Peyer's patch (tissue), 4 donors: ENCODE measurements at places on chromosomes 5 and 9. TPM values are rescaled to one million over a fixed set of nuclear protein-coding genes. Genes with fewer than 3 reads are reported as not detected.

GRCh38 chr9:68560071-68560844 is 19.6 kb upstream of the TMEM252 start:
- DNase-seq = no peak

DNA sequence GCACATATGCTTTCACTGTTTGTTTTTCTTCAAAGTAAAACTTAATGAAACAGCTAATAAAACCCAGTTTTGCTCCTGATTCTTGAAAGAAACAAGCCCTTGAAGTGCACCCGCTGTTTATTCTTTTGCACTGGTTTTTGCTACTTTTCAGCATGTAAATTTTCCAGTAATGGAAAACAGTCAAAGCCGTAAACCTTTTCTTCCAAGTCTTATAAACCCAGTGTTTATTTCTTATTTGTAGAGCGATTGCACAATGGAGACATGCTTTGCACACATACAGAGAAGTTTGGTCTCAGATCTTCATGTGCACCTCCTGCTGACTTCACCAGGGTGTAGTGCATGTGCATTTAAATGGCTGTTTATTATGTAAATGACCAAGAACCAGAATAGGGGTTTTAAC is 51.8 kb downstream of the ATG10 start:
- DNase-seq = no peak

DNA sequence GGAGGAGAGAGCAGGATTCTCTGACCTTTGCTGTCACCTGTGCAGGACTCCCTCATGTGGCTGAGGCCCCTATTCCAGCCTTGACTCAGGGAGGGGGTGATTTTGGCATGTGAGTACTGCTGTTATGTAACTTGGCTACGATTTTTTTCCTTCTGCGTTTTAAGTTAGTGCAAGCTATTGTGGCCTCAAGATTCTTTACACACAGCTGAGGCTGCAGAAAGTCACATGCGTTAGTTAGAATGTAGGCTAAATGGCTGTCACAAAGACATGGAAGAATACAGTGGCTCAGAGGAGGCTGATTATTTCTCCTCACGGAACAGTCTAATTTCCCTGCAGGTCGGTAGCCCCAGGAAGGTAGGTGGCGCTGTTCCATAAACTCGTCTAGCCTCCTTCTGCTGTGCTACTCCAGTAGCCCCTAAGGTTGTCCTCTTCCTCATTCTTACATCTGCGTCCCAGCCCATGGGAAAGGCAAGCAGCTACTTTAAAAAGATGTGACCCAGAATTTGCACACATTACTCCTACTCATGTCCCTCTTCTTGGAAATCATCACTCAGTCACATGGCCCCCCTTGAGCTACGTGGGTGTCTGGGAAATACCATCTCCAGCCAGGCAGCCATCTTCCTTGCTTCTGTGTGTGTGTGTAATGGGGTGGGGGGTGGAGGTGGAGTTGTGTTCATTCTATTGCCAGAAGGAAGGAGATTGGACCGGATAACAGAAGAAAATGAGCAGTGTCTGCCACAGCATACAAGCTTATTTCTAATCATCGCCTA is 486.6 kb downstream of the CCDC171 start:
- no peak for DNase-seq

The SLC46A2 gene
- total RNA-seq = not detected

- DNase-seq = no peak
These were observed 17.4 kb downstream of the ENC1 start for GRCh38 chr5:74623006-74623611.

- no peak for DNase-seq
These were observed 92.2 kb downstream of the CDC42SE2 start for GRCh38 chr5:131355971-131356528.

DNA sequence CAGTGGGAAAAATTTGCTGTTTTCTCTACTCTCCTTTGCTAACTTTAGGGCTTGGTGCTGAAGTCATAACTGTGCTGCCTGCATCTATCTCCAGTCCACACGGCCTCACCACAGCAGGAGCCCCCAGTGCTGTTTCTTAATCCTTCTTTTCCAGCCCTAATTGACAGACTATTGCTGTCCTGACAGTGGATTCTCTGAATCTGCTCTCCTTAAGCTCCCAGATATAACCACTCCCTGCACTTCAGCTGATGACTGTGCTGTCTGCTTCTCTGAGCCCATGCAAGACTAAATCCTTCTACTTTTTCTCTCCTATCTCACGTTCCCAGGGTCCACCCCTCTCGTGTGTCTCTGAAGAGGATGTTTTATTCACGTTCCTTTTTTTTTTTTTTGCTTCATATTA is 19.7 kb upstream of the GRIA1 start:
- no peak for DNase-seq

- DNase-seq = no peak
These were observed 118.2 kb upstream of the CTNND2 start for GRCh38 chr5:12022444-12022843.

The ENC1 gene
- total RNA-seq = 28.7 TPM

- DNase-seq = no peak
These were observed 67.5 kb downstream of the SPEF2 start for GRCh38 chr5:35685161-35685560.

- no peak for DNase-seq
These were observed 200.6 kb upstream of the ZNF618 start for GRCh38 chr9:113675475-113675941.

DNA sequence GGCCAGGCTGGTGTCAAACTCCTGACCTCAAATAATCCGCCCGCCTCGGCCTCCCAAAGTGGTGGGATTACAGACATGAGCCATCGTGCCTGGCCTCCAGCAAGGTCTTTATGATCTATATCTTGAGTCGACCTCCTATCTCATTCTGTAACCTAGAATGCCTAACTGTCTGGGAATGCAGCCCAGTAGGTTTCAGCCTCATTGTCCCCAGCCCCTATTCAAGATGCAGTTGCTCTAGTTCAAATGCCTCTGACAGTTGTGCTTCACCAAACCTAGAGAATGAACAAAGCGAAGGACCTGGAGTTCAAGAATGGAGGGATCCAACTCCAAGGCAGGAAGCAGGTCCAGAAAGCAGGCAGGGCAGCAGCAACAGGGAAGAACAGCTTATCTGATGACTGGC is 30.8 kb downstream of the GLRX start:
- DNase-seq = no peak

- DNase-seq = no peak
These were observed 52.1 kb upstream of the EQTN start for GRCh38 chr9:27348785-27349697.

The LIX1 gene
- not detected for total RNA-seq

The GRIA1 gene
- total RNA-seq = not detected

The SLC36A2 gene
- total RNA-seq = not detected

The LHX2 gene
- total RNA-seq = not detected

- DNase-seq = no peak
These were observed 107.2 kb upstream of the MAMDC2 start for GRCh38 chr9:69936427-69936826.

GRCh38 chr9:34185778-34186551 is 7.1 kb downstream of the UBAP1 start:
- DNase-seq = no peak

- peak; percentile 90 for DNase-seq
These were observed 1.8 kb upstream of the FAM78A start for GRCh38 chr9:131277910-131278701.

- no peak for DNase-seq
These were observed 124.7 kb downstream of the FBN2 start for GRCh38 chr5:128413356-128413755.

DNA sequence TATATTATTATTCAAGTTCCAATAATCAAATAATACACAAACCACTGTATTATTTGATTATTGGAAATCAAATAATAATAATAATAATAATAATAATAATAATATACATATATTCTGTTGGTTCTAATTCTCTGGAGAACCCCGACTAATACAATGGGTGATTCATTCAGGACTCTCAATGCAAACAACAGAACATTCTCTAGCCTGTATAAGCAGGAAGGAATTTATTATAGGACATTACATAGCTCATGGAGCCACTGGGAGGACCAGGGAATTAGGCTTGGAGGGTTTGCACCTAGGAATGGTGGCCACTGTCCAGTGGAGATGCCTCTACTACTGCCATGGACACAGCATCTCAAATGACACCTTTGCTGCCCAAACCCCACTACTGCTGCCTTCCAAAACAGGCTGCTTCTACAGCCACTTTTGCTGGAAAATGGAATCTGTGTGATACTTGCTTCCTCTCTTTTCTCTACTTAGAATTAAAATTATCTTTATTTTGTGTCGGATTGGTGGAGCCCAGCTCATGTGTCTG is 25.9 kb downstream of the PTGS1 start:
- no peak for DNase-seq

The SPINK6 gene
- total RNA-seq = not detected

- DNase-seq = no peak
These were observed 52.4 kb downstream of the FANCC start for GRCh38 chr9:95264954-95265615.

- no peak for DNase-seq
These were observed 367.4 kb downstream of the KIAA0825 start for GRCh38 chr5:94250985-94251384.

The TCF7 gene
- 11.8 TPM for total RNA-seq

- no peak for DNase-seq
These were observed 64.9 kb upstream of the ENTREP1 start for GRCh38 chr9:69260161-69260560.

The RELL2 gene
- 8.0 TPM for total RNA-seq

GRCh38 chr9:134100040-134100439 is 32.2 kb upstream of the BRD3 start:
- DNase-seq = no peak

DNA sequence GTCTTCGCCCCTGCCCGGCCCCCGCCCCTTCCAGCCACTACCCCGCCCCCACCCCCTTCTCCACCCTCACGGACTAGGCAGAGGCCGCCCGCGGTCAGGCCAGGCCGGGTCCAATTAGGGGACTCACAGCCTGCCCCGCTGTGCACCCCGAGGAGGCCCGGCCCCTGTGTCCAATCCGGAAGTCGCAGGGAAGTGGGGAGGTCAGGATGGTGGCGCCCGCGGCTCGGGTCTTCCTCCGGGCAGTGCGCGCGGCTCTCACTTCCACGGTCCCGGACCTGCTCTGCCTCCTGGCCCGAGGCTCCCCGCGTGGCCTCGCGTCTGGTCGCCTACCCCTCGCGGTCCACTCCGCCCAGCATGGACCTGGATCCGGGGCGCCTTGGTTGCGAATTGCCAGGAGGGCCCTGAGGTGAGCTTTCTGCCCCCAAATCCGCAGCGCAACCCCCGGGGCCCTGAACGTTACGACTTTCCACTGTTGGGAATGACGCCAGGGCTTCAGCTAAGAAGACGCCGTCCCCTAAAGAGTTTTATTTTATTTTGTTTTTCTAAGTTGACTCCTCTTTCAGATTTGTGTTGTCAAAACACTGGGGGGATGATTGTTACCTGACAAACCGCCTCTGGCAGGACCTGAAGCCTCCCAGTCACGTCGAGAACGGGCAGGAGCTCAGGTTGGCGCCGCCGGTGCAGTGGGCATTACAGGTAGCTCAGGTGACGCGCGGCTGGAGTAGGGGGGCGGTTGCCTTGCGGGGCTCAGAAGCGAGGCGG is 763 bp upstream of the IRX2 start:
- no peak for DNase-seq

The PIP5K1B gene
- total RNA-seq = 60.1 TPM

GRCh38 chr5:133977161-133977787 is 8.8 kb upstream of the C5orf15 start:
- no peak for DNase-seq

DNA sequence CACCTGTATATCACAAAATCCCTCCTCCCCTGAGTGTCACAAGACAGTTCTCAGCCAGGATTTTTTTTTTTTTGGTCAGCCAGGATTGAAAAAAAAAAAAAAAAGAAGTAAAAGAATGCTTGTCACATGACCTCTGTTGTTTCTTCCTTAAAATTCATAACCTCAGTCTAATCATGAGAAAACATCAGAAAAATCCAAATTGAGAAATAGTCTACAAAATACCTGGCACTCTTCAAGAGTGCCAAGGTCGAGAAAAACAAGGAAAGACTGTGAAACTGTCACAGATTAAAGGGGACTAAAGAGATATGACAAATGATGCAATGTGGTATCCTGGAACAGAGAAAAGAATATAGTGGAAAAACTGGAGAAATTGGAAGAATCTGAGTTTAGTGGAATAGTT is 58.5 kb upstream of the SUB1 start:
- DNase-seq = no peak

The PFN3 gene
- not detected for total RNA-seq

- no peak for DNase-seq
These were observed 101.3 kb downstream of the WDR41 start for GRCh38 chr5:77390795-77391194.

DNA sequence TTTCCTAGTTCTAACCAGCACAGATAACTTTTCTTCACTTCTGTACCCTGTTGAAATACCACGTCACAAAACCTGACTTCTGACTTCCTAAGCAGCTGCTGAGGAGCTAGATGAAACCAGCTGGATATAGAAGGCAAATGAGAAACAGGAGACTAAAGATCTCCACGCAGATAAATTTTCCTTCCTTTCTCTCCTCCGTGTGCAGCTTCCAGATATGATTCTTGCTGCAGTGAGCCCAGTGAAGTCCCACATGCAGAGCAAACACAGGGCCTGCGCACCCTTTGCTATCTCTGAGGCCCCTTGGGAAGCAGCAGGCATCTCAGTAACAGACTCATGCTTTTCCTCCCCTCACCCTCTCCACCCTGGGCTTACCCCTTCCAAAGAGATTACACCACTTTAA is 1638.3 kb downstream of the MAT2B start:
- no peak for DNase-seq

DNA sequence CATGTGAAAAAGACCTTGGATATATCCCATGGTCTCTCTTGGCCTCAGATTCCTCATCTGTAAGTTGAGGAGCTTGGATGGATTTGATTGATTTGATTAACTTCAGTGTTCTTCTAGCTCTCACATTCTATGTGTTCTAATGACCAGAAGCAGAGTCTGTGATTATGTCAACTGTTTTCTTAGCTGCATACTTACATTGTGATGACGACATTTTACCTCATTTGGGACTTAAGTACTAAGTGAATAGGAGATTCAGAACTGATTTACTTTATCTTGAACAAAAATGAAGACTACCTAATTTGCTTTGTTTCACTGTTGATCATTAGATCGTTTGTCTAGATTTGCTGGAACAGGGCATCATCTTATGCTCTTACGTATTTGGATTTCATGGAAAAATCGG is 427.7 kb downstream of the SH3GL2 start:
- no peak for DNase-seq

The FOXD4L3 gene
- 1.6 TPM for total RNA-seq

GRCh38 chr5:67053229-67053628 is 143.4 kb downstream of the CD180 start:
- DNase-seq = no peak

The KIF4B gene
- not detected for total RNA-seq

The PAIP2 gene
- total RNA-seq = 24.3 TPM

The TEX48 gene
- not detected for total RNA-seq

GRCh38 chr9:81976351-81976750 is 12.2 kb upstream of the SPATA31D1 start:
- DNase-seq = no peak

The SEMA5A gene
- 11.6 TPM for total RNA-seq

The ZNF79 gene
- 47.9 TPM for total RNA-seq

The PCDHGA7 gene
- 0.57 TPM for total RNA-seq

- peak; percentile 83 for DNase-seq
These were observed 6.9 kb upstream of the SLC12A7 start for GRCh38 chr5:1118738-1119137.

GRCh38 chr9:6147846-6148245 is 67.8 kb upstream of the IL33 start:
- no peak for DNase-seq
